Karpas-422 (cell line): ENCODE measurements at places on chromosomes 4 and X. TPM values are rescaled to one million over a fixed set of nuclear protein-coding genes. Genes with fewer than 3 reads are reported as not detected.

Gene KLHL4
- not detected in 2 replicates for total RNA-seq

Gene AADAT
- not detected in 2 replicates for total RNA-seq

Gene PDZD4
- not detected in 2 replicates for total RNA-seq

Gene PLA2G12A
- total RNA-seq, result 5.8 and 20.6 TPM in 2 replicates

Gene MECP2
- 20.4 and 27.5 TPM in 2 replicates for total RNA-seq

Gene PDS5A
- 66.2 and 96.6 TPM in 2 replicates for total RNA-seq

Gene SCD5
- 14.0 and 14.9 TPM in 2 replicates for total RNA-seq

Gene SLC6A14
- not detected in 2 replicates for total RNA-seq

Gene SPATA4
- total RNA-seq, result not detected in 2 replicates

DNA sequence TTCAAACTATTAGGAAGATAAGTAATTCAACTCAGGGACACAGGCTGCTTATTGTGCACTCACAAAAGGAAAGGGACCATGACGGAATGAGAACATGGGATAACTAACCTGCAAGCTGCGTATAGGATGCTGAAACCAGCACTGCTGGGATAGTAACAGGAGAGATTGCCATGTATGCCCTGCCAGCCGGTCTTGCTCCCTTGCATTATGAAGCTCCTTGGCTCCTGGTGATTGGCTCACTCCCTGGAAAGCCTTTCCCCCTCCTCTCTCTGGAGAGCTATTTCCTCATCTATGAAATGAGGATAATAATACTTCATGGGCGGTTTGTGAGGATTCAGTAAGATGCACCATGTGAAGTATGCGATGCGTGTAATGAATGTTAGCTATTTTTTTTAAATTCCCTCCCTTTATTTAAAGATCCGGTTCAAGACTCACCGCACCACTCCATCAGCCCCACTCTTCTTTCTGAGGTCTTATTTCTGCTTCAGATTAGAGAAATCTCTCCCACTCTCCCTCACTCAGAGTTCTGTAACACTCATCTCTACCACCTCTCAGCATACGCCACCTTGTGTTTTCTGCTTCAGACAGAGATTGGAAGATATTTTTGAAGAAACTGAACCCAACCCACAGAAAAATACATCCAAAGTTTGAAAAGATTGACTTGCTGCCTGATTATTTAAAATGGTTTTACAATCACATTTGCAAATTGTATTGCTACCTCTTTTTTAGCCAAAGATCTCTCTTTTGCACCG lies 18.4 kb downstream of the MSMO1 start:
- H3K4me1 ChIP-seq, result no peaks in the 10 kb centered on the region
- no peaks in the 10 kb centered on the region for H3K27me3 ChIP-seq
- no peak overlapping the region for H3K4me3 ChIP-seq
- peaks cover 23% of the 10 kb centered on the region for H3K36me3 ChIP-seq

DNA sequence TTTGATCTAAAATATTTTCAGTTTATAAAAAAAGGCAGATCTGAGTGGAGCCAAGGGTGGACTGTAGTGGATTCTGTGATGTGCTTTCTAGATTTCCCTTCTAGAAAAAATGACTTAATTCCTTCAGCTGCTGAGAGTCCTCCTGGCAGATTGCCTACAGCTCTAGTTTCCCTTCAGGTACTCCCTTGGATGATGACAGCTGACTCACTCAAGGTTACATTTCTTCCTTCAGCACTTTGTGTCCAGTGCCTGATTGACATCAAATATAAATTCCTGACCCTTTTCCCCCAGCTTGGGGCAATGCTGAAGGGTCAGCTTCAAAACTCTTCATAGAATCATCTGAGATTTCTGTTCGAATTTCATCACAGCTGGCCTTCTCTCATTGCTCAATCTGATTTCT lies 161.7 kb downstream of the EMCN start:
- no peak overlapping the region for H3K4me3 ChIP-seq
- no peaks in the 10 kb centered on the region for H3K4me1 ChIP-seq
- no peaks in the 10 kb centered on the region for H3K36me3 ChIP-seq
- H3K27me3 ChIP-seq, result no peaks in the 10 kb centered on the region

- no peak overlapping the region for H3K4me3 ChIP-seq
- no peak for DNase-seq
- H3K27ac ChIP-seq, result no peak overlapping the region
- H3K27me3 ChIP-seq, result no peaks in the 10 kb centered on the region
- H3K4me1 ChIP-seq, result no peaks in the 10 kb centered on the region
These were observed 22.7 kb downstream of the WDR19 start for GRCh38 chr4:39205000-39205399.

GRCh38 chr4:2127609-2128332 lies 68.6 kb downstream of the NAT8L start:
- H3K4me1 ChIP-seq, result no peaks in the 10 kb centered on the region
- no peak overlapping the region for H3K27ac ChIP-seq
- no peaks in the 10 kb centered on the region for H3K27me3 ChIP-seq
- no peaks in the 10 kb centered on the region for H3K36me3 ChIP-seq
- H3K4me3 ChIP-seq, result no peak overlapping the region
- no peak for DNase-seq

GRCh38 chr4:168028568-168028967 lies 63.8 kb upstream of the ANXA10 start:
- DNase-seq, result no peak
- H3K27ac ChIP-seq, result no peak overlapping the region

- H3K27ac ChIP-seq, result no peak overlapping the region
- no peaks in the 10 kb centered on the region for H3K27me3 ChIP-seq
- DNase-seq, result no peak
These were observed 44.8 kb downstream of the GAB1 start for GRCh38 chr4:143381189-143382118.

DNA sequence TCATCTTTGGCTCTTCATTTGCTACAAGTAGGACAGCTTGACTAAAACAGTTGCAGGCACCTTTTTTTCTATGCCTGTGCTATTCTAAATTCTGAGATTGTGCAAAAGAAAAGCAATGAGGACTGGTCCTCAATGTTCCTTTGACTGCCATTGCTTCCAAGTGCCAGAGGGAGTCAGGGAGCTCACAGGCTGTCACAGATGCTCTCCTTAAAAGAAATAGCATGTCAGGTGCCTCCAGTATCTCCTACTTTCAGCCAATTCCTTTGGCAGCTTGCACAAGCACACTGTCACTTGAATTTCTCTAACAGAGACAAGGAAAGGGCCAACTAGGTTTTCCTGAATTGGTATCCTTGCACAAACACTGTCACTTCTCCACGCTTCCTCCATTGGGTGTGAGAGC lies 228.2 kb downstream of the ADGRA3 start:
- H3K4me3 ChIP-seq, result no peak overlapping the region
- no peak overlapping the region for H3K27ac ChIP-seq
- H3K4me1 ChIP-seq, result no peaks in the 10 kb centered on the region
- no peaks in the 10 kb centered on the region for H3K36me3 ChIP-seq
- H3K27me3 ChIP-seq, result no peaks in the 10 kb centered on the region
- no peak for DNase-seq

DNA sequence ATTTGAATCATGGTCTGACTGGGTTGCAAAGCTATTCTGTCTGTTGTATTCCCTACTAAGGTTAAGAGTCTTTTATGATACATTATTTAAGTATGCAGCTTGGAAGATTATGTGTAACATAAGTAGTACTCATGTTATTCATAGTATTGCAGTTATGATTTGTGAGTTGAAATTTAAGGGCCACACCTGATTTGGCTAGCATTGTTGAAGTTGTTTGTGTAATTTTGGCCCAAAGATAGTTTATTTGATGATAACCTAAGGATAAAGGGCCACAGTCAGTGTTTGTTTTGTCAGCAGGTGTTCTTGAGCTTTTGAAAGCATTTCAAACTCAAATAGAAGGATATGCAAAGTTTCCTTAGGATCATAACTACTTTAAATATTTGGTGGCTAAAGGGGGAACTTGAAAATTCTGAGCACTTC lies 38.9 kb downstream of the NUDT9 start:
- H3K27ac ChIP-seq, result no peak overlapping the region
- H3K4me1 ChIP-seq, result peaks cover 13% of the 10 kb centered on the region
- H3K27me3 ChIP-seq, result no peaks in the 10 kb centered on the region
- H3K36me3 ChIP-seq, result peaks cover 18% of the 10 kb centered on the region; the same call in 1 of the 2 replicates
- H3K4me3 ChIP-seq, result no peak overlapping the region

- H3K4me3 ChIP-seq, result no peak overlapping the region
- no peaks in the 10 kb centered on the region for H3K36me3 ChIP-seq
- H3K27ac ChIP-seq, result no peak overlapping the region
- H3K4me1 ChIP-seq, result peaks cover 7% of the 10 kb centered on the region
These were observed 95.8 kb downstream of the FAM53A start for GRCh38 chr4:1588306-1588705.

- no peak overlapping the region for H3K27ac ChIP-seq
- no peaks in the 10 kb centered on the region for H3K4me1 ChIP-seq
- no peak for DNase-seq
- H3K27me3 ChIP-seq, result no peaks in the 10 kb centered on the region; the same call in 1 of the 2 replicates
These were observed 1.9 kb downstream of the CHRNA9 start for GRCh38 chr4:40337051-40337450.

- DNase-seq, result no peak
- H3K4me1 ChIP-seq, result 0 out of 2 replicates have a peak, but pooled peaks cover 7% of the 10 kb centered on the region
- H3K27me3 ChIP-seq, result no peaks in the 10 kb centered on the region
- no peak overlapping the region for H3K27ac ChIP-seq
- H3K4me3 ChIP-seq, result no peak overlapping the region
These were observed 3.8 kb upstream of the CXCR3 start for GRCh38 chrX:71622032-71622575.

DNA sequence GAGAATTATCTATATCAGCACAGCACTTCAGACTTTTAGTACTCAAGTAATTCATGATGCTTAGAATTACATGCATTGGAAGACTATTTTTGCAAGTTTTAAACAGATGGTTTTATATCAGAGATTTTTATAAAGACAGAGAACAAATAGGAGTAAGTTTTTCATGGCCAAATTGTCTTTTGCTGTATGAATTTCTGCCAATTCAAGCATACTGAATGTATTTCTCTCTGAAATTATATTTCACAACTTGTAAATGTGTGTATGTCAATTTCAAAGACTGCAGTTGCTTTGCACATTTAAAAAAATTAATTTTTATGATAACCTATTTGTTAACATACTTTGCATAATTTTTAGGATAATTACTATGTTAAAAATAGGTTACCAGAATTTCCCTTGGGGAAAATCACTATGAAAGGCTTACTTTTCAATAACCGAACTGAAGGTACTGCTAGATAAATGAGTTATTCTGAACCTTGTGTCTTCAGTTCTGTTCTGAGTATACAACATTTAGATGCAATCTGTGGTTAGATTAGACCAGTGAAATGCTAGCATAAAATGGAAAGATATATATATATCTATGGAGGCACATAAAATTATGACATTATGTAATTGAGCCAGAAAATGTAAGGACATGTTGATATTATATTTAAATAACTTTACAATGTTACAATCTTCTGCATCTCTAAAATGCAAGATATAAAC lies 1344.2 kb upstream of the PABPC4L start:
- DNase-seq, result peak; percentile 27
- H3K36me3 ChIP-seq, result no peaks in the 10 kb centered on the region
- no peaks in the 10 kb centered on the region for H3K4me1 ChIP-seq
- no peak overlapping the region for H3K27ac ChIP-seq

DNA sequence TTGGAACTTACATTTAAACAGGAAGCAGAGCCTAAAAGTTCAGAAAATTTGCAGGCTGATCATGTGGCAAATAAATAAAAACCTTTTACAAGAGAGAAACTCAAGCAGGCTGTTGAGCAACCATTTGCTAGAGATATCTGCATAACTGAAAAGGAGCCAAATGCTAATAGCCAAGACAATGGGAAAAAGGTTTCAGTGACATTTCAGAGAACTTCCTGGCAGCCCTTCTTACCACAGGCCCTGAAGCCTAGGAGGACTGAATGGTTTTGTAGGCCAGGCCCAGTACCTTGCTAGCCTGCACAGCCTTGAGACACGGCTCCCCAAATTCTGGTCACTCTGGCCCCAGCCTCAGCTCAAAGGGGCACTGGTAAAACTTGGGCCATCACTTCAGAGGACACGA lies 945.1 kb downstream of the ADGRL3 start:
- DNase-seq, result no peak
- no peak overlapping the region for H3K27ac ChIP-seq
- no peaks in the 10 kb centered on the region for H3K36me3 ChIP-seq
- H3K27me3 ChIP-seq, result no peaks in the 10 kb centered on the region

DNA sequence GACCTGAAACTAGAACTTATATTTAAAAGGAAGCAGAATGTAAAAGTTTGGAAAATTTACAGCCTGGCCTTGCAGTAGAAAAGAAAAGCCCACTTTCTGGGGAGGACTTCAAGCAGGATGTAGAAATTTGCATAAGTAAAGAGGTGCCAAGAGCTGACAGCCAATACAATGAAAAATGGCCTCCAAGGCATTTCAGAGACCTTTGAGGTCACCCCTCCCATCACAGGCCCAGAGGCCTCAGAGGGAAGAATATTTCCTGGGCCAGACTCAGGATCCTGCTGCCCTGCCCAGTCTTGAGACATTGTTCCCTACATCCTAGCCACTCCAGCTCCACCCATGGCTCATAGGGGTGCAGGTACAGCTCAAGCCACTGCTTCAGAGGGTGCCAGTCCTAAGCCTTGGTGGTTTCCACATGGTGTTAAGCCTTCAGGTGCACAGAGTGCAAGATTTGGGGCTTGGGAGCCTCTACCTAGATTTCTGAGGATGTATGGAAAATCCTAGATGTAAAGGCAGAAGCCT lies 518.9 kb upstream of the INTU start:
- no peak overlapping the region for H3K4me3 ChIP-seq

- no peaks in the 10 kb centered on the region for H3K27me3 ChIP-seq
- H3K4me3 ChIP-seq, result no peak overlapping the region
- H3K27ac ChIP-seq, result no peak overlapping the region
- no peaks in the 10 kb centered on the region for H3K36me3 ChIP-seq
- H3K4me1 ChIP-seq, result no peaks in the 10 kb centered on the region
These were observed 1105.1 kb upstream of the TENM3 start for GRCh38 chr4:181138116-181138515.

DNA sequence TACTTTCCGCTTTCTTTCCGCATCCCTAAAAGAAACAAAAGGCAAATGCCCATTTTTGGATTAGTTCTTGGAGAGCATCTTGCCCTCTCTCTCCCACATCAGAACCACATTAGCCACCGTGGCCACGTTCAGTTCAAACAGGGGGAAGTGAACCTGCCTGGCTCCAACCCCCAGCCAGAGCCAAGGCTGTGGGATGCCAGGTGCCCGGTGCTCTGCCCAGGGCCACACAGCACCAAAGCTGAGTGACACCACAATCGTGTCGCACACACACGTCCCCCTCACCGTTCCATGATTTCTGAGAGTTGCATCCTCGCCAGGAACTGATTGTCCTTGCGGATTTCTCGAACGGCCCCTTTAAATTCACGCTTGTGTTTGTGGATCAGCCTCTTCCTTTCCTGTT lies 24.3 kb downstream of the NOP14 start:
- no peak overlapping the region for H3K27ac ChIP-seq
- DNase-seq, result no peak
- no peak overlapping the region for H3K4me3 ChIP-seq
- no peaks in the 10 kb centered on the region for H3K27me3 ChIP-seq
- H3K36me3 ChIP-seq, result peaks cover 28% of the 10 kb centered on the region
- H3K4me1 ChIP-seq, result peaks cover 26% of the 10 kb centered on the region
